Activated B cell treated with CpG ODN at 0.5 μM for 24 hours (primary cell): ENCODE measurements at places on chromosomes 16 and 17. TPM values are rescaled to one million over a fixed set of nuclear protein-coding genes. Genes with fewer than 3 reads are reported as not detected.

Gene MPP2
- not detected in 2 replicates for total RNA-seq

Gene MYH3
- total RNA-seq, result 5.8 and 5.9 TPM in 2 replicates

Gene CLEC18A
- total RNA-seq, result 0.93 and 1.8 TPM in 2 replicates

Gene SPN
- 2.4 and 2.7 TPM in 2 replicates for total RNA-seq

Gene PRSS27
- 1.5 and 1.8 TPM in 2 replicates for total RNA-seq

Gene TMEM231
- total RNA-seq, result 4.0 and 4.1 TPM in 2 replicates

Gene TERB1
- 0.27 TPM in 1 of 2 replicates, not detected in the other for total RNA-seq

Gene RCVRN
- total RNA-seq, result 0.38 and 0.51 TPM in 2 replicates

Gene GCGR
- 0.20 TPM in 1 of 2 replicates, not detected in the other for total RNA-seq

Gene MLKL
- total RNA-seq, result 6.5 and 6.8 TPM in 2 replicates

Gene MT1M
- total RNA-seq, result not detected in 2 replicates

Gene CHST5
- total RNA-seq, result 0.11 TPM in 1 of 2 replicates, not detected in the other

Gene POLR3K
- 26.5 and 30.6 TPM in 2 replicates for total RNA-seq

Gene PTX4
- total RNA-seq, result not detected in 2 replicates
